ENCODE measurements at places on chromosomes 6 and 20.

GRCh38 chr20:62117658-62118057 is 4.6 kb upstream of the LSM14B start:
- no peak for DNase-seq

GRCh38 chr6:131368198-131368911 is 204.7 kb upstream of the ARG1 start:
- no peak for DNase-seq

GRCh38 chr6:160088784-160089533 is 32.7 kb upstream of the SLC22A1 start:
- DNase-seq = no peak

DNA sequence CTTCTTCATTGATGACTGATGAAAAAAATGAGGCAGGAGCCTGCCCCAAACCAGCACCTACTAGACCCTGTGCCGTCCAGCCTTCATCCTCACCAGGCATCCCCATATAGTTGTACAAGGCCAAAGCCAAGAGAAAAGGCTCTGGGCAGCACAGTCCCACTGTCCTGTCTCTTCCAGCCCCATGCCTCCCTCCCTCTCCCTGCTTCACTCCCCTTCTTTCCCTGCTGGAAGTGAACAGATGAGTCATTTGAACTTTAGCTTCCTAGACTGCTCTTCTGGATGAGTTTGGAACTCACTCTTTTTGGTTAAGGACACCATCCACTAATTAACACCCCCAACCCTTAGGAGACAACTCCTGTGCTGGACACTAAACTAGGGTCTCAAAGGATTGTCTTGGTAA is 235.2 kb downstream of the LRFN2 start:
- no peak for DNase-seq

GRCh38 chr6:96186516-96187195 is 170.9 kb downstream of the FUT9 start:
- no peak for DNase-seq

DNA sequence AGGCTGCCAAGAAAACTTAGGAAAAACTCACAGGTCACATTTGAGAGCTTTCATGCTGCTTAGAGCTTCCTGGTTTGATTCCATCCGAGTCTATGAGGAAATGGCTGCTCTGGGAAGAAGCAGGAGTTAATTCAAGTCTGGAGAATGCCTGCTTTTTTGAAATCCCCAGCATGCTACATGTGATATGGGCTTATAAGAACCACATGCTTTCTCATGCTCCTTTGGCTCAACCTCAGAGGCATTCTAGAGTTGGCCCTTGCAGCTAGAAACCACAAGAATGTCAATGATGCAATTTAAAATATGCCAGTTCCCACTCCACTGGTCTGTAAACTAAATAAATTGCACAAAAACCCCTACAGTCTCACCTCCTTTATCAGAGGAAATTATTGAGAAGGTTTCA is 142.9 kb upstream of the OLIG3 start:
- no peak for DNase-seq

GRCh38 chr20:12963416-12963815 is 45.4 kb upstream of the SPTLC3 start:
- no peak for DNase-seq

- DNase-seq = no peak
Measured at GRCh38 chr20:913306-913849, 2.8 kb downstream of the ANGPT4 start.

DNA sequence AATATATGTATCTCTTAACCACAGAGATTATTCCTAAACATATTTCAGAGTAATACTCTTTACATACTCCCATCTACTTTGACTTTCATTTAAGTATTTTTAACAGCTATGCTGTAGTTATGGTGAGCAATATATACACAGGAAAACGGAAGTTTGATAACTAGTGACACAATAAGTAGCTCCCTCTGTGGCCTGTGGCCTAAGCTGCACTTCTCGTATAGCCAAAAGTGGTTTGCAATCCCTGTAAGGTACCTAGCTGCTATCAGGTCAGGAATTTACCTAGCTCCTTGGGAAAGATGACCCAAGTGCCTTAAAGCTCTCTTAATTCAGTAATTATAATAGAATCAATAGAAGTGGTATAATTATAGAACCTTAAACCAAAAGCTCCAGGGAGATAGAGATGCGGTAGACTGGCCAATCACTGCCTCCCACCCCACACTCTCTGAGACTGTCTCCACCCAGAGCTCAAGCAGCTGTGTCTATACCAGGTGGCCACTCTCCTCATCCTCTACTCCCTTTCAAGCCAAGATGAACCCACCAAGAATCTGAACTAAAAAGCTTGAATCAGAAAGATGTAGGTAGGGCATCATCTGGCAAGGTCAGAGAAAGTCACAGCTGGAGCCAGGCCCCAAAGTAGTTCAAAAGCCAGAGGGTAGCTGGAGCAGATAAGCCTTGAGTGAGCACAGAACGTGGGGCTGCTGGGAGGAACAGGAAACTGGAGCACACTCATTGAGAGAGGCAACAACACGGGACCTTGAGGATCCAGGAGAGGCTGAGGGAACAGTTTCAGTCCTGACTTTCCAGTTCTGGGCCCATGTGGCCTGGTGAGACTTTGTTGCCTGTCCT is 84.9 kb upstream of the ASF1A start:
- no peak for DNase-seq

DNA sequence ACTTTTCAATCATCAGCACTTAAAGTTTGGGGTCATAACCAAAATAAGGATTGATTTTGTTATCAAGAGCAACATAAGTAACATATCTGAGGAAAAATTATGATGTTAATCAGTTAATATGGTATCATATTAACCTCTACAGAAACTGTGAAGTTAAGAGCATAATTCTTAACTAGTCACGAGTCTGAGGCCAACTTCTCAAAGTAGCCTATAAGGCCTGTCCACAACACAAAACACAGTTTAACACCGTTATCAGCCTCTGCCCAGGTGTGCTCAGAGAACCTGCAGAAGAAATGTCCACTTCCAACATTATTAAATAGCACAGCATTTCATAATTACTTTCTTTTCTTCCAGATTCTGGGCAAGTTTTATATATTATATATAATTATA is 1.1 kb downstream of the STX7 start:
- DNase-seq = no peak

DNA sequence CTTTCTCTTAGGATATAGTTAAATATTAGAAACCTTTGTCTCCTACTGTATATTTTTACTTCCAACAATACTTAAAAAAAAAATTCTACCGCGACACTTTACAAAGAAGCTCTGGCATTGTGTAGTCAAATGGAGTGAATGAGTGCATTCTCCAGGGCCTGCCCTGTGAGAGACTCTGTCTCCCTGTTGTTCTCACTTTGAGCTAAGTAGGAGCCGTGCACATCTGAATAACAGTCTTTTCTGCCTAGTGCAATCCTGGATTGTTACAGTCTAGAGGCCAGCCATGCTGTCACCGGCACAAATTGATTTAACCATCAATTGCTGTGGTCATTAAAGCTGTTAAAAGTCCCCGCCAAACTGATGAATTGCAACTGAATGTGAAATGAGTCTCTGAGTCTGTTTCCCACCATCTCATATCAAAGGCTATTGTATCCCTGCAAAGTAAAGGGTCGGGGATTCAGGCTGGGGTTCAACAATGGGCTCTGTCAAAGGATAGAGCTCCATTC is 156.0 kb downstream of the RFPL4B start:
- DNase-seq = no peak

- DNase-seq = no peak
Measured at GRCh38 chr20:5928836-5929715, 21.3 kb downstream of the TRMT6 start.

- no peak for DNase-seq
Measured at GRCh38 chr20:2364044-2364443, 16.7 kb upstream of the TGM6 start.

DNA sequence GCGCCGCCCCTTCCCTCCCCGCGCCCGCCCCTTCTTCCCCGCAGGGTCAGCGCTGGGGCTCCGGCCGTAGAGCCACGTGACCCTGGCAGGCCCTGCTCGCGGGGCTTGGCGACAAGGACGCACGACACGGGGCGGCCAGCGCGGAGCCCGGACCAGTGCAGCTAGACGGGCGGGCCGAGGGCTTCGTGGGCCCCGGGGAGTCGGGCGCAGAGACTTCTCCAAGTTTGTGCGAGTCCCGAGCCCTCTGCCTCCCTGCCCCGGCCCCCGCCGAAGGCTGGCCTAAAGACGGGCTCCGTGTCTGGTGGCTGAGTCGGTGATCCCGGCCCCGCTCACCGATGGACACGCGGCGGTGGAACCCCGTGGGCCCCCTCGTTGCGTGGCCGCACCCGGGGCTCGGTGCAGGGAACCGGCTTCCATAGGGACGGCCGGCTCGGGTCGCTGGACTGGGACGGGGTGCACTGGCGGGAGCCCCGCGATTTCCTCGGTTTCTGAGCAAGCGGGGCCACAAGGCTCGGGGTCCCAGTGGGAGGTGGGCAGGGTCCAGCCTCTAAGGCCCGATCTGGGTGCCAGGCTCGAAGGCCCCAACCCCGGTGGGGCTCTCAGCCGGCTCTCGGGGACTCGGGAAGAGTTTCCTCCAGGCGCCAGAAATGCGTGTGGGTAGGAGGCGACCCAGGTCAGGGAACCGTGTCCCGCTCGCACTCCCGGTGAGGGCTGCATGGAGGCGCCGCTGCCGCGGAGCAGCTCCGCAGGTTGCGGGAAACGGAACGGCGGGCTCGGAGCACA is 452 bp upstream of the GATA5 start:
- DNase-seq = no peak

GRCh38 chr6:120675886-120676285 is 658.4 kb downstream of the TBC1D32 start:
- DNase-seq = no peak

GRCh38 chr6:148969603-148970061 is 222.8 kb downstream of the UST start:
- no peak for DNase-seq

GRCh38 chr20:51182571-51182970 is 159.7 kb upstream of the KCNG1 start:
- no peak for DNase-seq

DNA sequence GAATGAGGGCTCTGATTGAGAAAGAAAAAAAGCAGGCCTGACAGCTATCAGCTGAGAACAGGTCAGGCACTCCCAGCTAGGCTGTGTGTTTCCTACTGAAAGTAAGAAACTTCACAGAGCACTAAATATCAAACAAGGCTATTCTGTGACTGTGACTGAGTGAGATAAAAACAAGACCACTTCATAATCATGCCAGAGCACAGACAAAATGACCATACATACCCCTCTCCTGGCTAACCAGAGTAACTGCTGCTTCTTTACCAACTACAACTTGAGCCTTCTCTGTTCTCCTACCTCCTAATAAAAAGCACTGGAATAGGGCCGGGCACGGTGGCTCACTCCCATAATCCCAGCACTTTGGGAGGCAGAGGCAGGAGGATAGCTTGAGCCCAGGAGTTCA is 6.8 kb upstream of the BTN1A1 start:
- DNase-seq = no peak

DNA sequence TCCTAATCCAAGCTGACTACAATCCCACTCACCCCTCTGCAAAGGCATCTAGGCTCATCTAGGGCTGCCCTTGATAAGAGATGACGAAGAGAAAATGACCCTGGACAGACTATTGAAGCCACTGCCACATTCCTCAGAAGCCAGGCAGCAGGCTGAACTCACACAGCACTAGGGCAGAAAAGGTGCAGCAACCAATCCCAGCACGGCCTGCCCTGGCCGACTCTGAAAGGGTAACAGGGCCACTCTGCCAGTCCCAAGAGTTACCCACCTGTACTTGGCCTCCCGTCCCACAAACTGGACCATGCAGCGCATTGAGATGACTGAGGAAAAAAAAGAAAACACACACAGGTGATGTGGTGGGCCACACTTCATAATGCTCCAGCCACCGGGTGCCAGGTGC is 9.1 kb downstream of the MTCH1 start:
- DNase-seq = no peak

- no peak for DNase-seq
Measured at GRCh38 chr6:228881-229651, 63.2 kb upstream of the DUSP22 start.

- no peak for DNase-seq
Measured at GRCh38 chr6:55473722-55474121, 105.3 kb downstream of the HMGCLL1 start.

- no peak for DNase-seq
Measured at GRCh38 chr6:90273863-90274262, 22.8 kb downstream of the BACH2 start.

- DNase-seq = no peak
Measured at GRCh38 chr20:33433465-33434234, 9.9 kb downstream of the SNTA1 start.

DNA sequence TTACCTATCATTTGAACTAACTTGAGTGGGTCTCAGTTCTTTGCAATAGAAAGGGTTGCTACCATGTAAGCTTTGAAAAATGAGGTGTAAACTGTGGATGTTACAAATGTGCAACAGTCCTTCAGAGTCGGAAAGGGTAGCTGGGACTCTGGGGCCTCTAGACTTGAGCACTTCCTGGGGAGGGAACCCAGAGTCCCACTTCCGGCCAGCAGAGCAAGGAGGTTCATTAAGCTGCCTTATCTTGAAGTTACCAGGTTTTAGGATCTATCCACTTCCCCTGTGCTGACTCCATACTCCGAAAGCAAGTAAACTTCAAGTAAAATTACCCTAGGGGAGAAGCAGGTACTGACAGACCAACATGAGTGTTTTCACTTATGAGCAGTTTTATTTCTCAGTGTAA is 9.4 kb downstream of the TRIM10 start:
- no peak for DNase-seq

DNA sequence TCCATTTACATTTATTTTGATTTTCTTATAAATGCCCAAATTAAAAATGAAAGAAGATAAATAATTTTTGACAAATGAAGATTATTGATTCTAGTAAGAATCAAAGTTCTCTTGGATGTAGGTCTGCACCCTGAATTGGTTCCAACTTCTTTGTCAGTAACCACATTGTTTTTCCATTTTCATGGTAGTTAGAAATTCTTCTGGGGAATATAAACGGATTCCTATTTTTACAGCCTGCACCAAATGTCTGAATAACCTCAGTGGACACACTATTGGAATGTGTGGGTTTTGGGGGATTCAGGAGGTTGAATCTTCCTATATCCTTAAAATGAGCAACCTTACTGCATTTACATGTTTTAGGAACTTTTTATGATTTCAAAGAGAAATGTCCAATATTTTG is 1085.3 kb upstream of the MAP3K7 start:
- DNase-seq = no peak

- DNase-seq = no peak
Measured at GRCh38 chr6:117391874-117392583, 33.7 kb downstream of the ROS1 start.

Measured in stimulated activated CD4-positive, alpha-beta T cell treated with anti-CD3 and anti-CD28 coated beads, Interleukin-2, amount 100 ng/mL, for 48 hours (primary cell).